ENCODE measurements at places on chromosomes 13 and 19.
A peak's percentile ranks its signal among the peaks of the same experiment; 100 is the strongest.

GRCh38 chr19:38799104-38799503, 10.1 kb downstream of the LGALS7B start:
- no peak for DNase-seq

DNA sequence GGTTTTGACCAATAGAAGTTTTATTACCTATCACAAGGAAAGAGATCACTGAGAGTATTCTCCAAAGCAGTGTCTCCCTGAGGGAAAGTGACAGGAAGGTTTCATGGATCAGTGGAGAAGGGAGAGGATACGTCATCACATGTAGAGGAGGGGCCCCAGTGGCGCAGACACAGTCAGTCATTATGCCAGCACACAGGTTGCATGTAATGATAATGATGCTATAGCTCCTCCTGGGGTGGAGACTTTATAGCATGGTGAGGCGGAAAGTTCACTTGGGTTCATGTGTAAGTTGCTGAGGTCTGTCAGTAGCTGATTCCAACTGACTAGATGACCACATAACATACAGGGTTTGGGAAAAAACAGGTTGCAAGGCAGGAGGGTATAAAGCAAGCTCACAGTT, 88.8 kb downstream of the FNDC3A start:
- no peak for DNase-seq

- no peak for DNase-seq
Observed at GRCh38 chr13:98454389-98454881, 122.5 kb downstream of the STK24 start.

- no peak for DNase-seq
Observed at GRCh38 chr19:44968670-44969069, 13.5 kb downstream of the CLPTM1 start.

DNA sequence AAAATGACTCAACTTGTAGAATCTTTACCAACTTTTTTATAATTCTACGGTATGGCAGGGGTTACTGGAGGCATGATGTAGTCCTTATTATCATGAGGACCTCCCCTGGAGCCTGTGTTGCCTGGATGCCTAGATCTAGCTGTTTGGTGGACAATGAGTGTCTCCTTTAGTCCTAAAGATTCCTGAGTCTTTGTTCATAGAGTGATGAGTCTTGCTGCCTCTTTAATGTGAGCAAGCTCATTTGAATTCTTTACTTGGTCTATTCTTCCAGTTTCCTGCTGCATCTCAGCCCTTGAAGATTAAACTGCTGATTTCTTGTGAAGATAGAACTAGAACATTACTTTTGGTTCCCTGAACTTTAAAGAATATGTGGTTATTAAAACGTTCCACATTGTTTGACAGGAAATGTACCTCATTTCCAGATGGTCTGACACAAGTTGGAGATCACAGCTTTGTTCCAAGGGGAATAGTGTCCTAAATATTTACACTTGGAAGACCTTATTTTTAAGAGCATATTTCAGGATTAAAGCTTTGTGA, 51.9 kb downstream of the SLAIN1 start:
- DNase-seq: no peak

DNA sequence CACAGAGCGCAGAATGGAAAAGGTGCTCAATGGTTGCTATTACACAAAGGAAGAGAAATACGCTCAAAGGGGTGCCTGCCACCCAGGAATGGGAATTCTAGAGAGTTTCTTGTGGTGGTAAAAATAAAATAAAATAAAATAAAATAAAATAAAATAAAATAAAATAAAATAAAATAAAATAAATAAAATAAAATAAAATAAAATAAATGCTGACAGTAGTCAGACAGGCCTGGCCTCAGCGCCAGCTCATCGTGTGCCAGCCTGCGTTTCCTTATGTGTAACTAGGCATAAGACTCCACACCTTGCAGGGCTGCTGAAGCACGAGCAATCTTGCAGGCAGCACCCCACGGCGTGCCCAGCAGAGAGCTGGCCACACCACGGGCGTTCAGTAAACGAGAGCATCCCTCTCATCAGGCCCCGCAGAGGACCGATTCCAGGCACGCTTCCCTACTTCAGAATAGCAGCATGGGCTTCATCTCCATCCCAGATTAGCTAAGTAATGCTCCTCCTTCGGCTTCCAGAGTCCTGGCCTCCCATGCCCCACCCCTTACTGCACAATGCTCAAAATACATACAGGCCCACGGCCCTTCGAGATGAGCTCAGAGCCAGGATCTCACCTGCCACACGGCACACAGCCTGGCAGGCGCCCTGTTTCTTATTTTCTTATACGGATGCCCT, 5.6 kb downstream of the NAPA start:
- no peak for DNase-seq

GRCh38 chr13:27264181-27264580, 6.4 kb upstream of the RASL11A start:
- no peak for DNase-seq

- no peak for DNase-seq
Observed at GRCh38 chr19:18648973-18649315, 12.1 kb downstream of the KLHL26 start.

DNA sequence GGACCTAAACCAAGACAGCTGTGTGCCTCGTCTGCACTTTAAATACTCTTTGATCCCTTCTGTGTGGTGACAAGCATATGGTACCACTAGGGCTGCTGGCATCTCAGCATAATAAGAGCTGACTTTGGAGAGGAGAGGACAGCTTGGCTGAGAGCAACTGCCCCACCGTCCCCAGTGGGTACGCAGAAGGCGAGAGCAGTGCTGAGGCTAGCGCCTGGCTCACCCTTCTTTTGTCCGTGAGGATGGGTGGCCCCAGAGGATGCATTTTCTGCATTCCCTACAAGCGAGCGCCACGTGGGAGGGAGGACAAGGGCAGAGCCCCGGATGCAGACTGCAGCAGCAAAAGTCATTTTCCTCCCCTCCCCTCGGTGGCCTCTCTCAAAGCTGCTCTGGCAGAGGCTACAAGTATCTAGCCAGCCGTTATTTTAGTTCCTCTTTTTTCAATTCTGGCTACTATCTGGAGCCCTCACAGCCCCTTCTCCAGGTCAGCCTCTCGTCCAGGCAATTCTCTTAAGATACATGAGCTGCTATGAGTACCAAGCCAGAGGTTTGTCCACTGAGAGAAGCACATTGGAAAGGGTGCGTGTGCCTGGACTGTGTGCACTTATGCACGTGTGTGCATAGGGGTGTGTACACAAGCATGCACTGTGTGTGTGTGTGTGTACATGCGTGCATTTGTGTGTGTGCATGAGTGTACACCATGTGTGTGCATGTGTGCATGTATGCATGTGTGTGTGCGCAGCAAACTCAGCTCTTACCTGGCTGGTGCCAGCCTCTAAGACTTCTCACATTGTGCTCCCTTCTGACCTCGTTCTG, 51.3 kb downstream of the RAB20 start:
- DNase-seq: no peak

DNA sequence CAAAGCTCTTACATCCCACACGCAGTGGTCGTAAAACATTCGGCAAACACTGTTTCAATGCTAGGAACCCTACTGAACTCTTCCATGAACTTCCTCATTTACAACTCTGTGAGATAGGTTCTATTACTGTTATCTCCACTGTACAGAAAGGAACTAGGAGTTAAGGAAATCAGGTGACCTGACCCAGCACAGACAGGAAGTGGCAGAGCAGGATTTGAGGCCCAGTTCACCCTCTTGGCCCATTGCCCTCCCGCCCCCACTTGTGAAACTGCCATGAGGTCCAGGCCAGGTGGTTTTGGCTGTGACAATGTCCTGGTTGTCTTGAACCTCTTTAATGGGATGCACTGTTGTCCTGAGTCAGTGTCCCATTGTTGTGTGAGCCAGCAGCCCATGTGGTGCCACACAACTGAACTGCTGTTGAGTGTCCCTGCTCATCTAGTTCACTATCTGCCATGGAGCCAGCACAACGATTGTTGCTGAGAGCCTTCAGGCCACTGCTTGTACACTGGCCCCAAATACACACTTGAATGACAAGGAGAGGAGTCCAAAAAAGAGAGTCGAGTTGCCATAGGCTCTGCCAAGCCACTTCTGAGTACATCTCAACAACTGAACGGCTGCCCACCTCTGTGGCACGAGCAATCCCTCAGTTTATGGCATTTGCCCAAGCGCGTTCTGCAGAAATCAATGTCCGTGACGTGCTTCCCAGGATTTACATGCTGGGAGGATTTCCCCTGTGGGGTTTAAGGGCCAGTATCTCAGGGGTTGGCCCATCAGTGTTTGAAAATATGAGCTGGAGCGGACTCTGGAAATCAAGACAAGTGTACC, 484.6 kb downstream of the TSHZ3 start:
- DNase-seq: no peak

DNA sequence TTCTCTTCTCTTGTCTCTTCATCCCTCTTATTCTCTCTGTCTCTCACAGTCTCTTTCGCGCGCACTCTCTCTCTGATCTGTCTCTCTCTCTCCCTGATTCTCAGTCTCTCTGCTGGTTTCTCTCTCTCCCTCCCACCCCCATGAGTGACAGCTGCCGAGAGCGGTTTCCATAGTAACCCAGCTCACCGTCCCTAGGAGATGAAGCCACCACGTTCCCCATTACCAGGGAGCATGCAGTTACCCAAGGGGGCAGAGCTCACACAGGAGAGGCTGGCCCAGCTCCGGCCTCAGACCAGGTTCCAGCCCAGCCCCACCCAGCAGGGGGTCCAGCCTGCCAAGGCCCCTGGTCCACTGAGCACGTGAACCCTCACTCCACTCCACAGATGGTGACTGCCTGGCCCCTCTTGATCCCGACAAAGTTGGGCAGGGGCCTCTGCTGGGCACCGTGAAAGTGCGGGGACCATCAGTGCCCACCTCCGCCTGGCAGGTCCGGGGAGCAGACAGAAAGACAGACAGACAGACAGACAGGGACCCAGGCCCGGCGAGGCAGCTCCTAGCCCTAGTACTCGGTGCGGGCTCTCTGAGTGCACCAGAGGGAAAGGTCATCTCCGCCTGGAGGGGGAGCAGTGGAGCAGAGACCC, 50.6 kb downstream of the CELF5 start:
- no peak for DNase-seq

DNA sequence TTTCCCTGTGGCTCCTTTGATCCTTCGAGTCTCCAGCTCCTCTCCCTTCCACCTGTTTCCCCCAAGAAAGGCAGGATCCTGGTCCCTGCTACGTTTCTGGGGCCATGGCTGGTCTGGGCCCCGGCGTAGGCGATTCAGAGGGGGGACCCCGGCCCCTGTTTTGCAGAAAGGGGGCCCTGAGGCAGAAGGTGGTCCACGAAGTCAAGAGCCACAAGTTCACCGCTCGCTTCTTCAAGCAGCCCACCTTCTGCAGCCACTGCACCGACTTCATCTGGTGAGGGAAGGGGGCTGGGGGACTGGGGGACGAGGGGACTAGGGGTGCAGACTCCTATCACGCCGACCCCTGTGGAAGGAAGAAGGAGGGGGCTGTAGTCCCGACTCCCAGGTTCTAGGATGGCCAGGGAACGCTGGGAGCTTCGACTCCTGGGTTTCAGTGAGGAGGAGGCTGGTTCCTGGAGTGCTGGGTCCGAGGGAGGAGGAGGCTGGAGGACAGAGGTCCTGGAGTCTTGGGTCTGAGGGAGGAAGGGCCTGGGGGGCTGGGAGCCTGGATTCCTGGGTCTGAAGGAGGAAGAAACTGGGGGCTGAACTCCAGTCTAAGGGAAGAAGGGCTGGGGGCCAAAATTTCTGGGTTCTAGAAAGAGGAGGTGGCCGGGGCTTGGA, 524 bp downstream of the PRKCG start:
- no peak for DNase-seq

DNA sequence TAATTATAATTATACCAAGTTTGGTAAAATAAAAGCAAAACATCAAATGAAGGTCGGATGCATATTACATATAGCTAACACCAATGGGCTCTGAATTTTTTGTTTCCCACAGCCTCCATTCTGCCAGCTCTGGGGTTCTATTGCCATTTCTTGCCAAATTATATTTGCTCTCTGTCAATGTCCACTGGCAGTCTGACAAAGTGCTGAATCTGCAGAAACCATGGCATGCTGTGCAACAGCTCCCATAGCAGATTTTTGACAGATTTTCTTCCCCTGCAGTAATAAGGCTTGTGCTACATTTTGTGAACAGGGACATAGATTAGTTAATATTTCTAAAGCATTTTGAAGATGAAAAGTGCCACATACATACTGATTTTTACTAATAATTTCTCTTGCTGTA, 1102.1 kb downstream of the DIAPH3 start:
- no peak for DNase-seq

- no peak for DNase-seq
Observed at GRCh38 chr13:23497191-23497590, 63.7 kb upstream of the SACS start.

GRCh38 chr13:74206061-74206561, 71.9 kb upstream of the KLF12 start:
- no peak for DNase-seq

GRCh38 chr13:43786766-43787517, at the start of gene ENOX1:
Gene ENOX1, minus strand, starts transcription at chr13:43786972.
- peak; percentile 28 for DNase-seq

DNA sequence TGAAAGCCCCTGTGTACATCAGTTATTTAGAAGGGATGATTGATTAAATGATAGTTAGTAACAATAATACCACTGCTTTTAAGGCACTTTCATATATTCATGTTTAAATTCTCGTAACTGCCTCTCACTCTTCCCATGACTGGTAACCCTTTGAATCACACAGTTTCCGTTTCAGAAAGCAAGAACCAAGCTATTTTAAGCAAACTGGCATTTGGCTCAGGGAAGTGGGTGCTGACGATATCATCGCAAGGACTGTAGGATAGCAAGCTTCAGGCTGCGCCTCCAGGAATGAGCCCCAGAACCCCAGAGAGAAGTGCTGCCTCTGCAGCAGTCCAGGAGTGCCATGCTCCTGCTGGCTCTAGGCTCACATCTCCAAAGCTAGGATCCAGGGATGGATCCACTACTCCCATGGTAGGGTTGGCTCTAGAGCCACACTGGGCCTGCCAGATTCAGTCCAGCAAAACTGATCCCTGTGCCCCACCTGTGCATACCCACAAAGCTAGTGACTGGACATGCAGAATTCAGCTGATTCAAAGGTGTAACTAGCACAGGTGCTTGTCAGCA, 313.5 kb downstream of the SLC7A1 start:
- DNase-seq: no peak

GRCh38 chr13:114334305-114335053, 20.2 kb downstream of the CHAMP1 start:
- DNase-seq: no peak

- no peak for DNase-seq
Observed at GRCh38 chr19:47315125-47315821, 5.6 kb downstream of the C5AR1 start.

- DNase-seq: no peak
Observed at GRCh38 chr19:18863843-18864362, 32.1 kb downstream of the CERS1 start.
